Stimulated activated CD8-positive, alpha-beta memory T cell treated with anti-CD3 and anti-CD28 coated beads, Interleukin-7, amount 100 ng/mL, for 4 hours (primary cell): ENCODE measurements at places on chromosomes 2 and 18.

DNA sequence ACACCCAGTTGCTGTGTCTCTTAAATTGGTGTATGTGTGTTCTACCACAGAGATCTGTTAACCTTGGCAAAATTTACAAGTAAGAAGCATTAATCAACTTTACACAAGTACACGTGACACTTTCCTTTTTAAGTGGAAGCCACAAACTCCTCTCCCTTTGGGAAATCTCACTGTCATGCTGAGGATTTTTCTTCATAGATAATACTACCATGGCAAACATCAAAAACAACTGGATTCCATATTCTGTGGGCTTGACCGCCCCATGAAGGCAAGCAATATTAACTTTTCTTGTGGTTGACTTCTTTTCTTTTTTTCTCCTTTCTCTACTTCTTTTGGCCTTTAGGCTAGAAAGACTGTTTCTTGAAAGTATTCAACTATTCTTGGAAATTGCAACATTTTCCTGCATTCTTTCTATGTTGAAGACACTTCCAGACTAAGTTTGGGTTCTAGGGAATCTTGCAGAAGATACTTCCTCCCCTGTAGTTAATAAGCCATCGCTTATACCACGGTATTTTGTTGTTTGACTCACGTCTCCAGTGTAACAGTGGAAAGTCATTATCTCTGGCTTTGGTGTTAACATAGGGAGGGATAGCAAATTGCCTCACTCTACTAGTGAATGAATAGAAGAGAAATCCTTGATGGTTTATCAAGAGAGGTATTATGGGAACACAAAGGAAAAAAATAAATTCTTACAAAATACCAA, 79.5 kb downstream of the SLC8A1 start:
- DNase-seq, result no peak

GRCh38 chr18:46629361-46629760, 27.7 kb downstream of the LOXHD1 start:
- DNase-seq, result no peak

- DNase-seq, result no peak
These were observed 208.1 kb downstream of the MTX2 start for GRCh38 chr2:176477336-176477735.

DNA sequence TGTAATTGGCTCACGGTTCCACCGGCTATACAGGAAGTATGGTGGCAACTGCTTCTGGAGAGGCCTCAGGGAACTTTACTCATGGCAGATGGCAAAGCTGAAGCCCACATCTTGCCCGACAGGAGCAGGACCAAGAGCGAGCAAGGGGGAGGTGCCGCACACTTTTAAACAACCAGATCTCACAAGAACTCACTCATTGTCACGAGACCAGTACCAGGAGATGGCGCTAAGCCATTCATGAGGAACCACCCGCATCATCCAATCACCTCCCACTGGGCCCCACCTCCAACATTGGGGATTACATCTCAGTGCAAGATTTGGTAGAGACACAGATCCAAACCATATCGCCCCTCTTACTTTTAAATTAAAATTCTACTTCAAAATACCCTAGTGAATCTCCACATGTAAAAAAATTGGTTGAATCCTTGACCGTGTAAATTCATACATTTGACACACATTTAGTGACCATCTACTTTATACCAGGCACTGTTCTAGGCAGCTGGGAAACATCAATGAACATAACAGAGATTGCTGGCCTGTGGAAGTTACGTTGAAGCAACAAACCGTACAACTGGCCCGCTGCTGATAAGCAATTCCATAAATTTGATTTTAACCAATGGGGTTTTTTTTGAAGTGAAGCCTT, 87.6 kb downstream of the ALPK2 start:
- no peak for DNase-seq

DNA sequence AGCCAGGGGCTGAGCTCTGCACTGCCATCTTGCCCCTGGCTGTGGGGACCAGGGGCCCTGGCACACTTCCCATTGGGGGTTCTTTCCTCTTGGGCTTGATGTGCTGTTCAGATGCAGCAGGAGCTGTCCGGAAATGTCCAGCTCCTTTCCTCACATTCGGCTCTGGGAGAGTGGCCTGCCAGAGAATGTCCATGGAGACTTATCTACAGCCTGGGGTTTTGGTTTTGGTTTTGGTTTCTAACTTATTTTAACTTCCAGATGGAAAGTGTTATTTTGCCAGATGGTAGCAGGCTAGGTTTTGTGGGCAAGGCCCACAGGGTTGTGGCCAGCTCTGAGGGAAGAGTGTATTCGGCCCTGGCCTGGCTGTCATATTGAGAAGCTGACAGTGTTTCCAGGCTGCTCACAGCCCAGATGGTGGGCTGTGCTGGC, 177.3 kb downstream of the ANKRD30B start:
- no peak for DNase-seq

- no peak for DNase-seq
These were observed 183.5 kb upstream of the FAM98A start for GRCh38 chr2:33782395-33783230.

- no peak for DNase-seq
These were observed 40.5 kb downstream of the RBKS start for GRCh38 chr2:27849558-27850205.

- no peak for DNase-seq
These were observed 20.1 kb upstream of the TEX51 start for GRCh38 chr2:126878601-126879000.

DNA sequence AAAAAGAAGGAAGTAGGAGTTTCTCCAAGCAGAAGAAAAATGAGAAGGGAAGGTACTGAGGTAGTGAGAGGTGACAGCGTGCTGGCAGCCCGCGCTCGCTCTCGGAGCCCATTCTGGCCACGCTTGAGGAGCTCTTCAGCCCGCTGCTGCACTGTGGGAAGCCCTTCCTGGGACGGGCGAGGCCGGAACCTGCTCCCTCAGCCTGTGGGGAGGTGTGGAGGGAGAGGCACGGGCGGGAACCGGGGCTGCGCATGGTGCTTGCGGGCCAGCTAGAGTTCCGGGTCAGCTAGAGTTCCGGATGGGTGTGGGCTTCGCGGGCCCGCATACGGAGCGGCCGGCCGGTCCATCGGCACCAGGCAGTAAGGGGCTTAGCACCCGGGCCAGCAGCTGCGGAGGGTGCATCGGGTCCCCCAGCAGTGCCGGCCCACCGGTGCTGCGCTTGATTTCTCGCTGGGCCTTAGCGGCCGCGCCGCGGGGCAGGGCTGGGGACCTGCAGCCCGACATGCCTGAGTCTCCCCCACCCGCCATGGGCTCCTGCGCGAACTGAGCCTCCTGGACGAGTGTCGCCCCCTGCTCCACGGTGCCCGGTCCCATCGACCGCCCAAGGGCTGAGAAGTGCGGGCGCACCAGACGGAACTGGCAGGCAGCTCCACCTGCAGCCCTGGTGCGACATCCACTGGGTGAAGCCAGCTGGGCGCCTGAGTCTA, 11.1 kb upstream of the CYS1 start:
- no peak for DNase-seq

GRCh38 chr2:239283288-239283945, 117.4 kb downstream of the HDAC4 start:
- DNase-seq, result no peak
